Globus pallidus (tissue), 1 donor: ENCODE measurements at places on chromosomes 7 and 10.

DNA sequence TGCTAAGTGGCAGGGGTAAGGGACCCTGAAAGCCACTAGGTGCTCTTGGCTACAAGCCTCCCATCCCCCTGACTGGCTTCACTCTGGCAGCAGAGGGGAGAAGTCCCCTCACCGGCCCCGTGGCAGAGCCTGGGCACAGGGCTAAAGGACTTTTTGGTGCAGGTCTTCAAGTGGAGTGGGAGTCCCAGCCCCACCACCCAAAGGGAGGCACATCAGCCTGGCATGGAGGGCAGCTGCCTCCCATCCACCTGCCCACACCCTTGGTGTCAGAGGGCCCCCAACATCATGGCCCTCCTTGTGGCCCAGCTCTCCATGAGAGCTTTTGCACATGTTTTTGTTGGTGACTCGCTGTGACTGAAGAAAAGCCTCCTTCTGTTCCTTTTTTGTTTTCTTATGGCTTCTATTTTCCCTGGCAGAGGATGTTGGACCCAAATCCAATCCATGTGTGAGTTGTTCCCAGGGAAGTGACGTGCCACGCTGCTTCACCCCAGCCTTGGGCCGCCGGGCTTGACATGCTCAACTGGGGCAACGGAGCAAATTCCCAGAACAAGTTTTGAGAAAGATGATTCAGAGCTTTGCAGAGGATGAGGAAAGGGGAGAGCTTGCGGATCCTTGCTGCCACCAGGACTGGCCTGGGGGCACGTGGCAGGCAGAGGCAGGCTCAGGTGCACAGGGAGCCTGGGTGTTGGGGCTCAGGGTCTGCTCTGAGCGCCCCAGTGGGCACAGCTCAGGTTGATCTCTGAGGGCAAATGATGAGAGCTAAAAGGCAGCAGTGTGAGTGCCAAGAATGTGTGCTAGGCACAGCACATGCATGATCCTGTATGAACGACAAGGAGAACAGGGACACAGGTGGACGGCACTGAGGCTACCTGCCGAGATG is 1.9 kb upstream of the AEBP1 start:
- DNase-seq: no peak

DNA sequence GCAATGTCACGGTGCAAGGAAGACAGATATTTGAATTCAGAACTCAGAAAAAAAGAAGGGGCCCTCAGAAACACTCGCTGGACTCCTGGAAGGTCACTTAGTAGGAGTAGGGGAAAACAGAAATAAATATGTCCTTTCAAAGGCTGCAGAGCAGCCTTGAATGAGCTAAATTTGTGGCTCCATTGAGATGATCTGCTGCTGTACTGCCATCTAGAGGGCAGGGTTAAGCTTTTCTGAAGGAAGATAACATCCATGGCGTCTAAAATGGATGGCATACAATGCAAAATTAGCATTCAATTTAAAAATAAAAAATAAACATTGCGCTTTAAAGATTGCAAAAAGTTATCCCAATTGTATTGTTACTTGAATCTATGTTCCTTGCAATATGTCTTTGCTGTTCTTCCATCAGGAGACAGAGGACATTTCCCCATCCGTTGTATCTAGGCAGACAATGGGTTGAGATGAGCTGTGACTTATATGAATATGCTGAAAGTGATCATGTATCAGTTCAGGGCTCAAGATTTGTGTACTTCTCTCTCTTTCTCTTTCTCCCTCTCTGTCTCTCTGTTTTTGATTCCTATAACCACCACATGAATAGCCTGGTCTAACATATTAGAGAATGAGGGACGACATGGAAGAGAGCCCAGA is 642.2 kb downstream of the SH2D4B start:
- peak; percentile 15 for DNase-seq

- DNase-seq: peak; percentile 66
These were observed 38.6 kb upstream of the SH2D4B start for GRCh38 chr10:80498833-80499741.

DNA sequence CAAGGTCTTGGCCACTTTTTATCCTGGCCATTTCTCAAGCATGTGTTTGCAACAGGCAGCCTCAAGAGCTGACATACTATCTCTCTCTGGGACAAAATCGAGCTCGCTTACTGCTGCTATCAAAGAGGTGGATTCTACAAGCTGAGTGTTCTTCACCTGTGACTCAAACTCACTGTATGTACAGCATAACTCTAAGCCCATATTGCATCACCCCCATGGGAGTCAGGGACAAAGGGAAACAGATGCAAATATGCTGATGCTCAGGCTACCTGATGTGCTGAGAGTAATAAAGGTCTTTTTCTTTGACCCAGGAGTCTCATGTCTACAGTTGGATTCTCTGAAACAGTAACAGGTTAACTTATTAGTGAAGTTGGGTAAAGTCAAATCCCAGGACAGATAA is 45.2 kb downstream of the PCLO start:
- no peak for DNase-seq

DNA sequence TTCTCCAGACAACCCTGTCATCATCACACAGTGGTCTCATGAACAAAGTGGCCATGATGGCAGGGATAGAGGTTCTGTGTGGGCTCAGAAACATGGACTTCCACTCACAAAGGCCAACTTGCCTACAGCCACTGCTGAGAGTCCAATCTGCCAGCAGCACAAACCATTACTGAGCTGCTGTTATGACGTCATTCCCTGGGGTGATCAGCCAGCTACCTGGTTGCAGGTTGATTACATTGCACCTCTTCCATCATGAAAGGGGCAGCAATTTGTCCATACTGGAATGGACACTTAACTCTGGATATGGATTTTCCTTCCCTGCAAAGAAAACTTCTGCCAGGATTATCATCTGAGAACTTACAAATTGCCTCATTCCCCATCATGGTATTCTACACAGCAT is 1275.9 kb downstream of the TYW1 start:
- no peak for DNase-seq

DNA sequence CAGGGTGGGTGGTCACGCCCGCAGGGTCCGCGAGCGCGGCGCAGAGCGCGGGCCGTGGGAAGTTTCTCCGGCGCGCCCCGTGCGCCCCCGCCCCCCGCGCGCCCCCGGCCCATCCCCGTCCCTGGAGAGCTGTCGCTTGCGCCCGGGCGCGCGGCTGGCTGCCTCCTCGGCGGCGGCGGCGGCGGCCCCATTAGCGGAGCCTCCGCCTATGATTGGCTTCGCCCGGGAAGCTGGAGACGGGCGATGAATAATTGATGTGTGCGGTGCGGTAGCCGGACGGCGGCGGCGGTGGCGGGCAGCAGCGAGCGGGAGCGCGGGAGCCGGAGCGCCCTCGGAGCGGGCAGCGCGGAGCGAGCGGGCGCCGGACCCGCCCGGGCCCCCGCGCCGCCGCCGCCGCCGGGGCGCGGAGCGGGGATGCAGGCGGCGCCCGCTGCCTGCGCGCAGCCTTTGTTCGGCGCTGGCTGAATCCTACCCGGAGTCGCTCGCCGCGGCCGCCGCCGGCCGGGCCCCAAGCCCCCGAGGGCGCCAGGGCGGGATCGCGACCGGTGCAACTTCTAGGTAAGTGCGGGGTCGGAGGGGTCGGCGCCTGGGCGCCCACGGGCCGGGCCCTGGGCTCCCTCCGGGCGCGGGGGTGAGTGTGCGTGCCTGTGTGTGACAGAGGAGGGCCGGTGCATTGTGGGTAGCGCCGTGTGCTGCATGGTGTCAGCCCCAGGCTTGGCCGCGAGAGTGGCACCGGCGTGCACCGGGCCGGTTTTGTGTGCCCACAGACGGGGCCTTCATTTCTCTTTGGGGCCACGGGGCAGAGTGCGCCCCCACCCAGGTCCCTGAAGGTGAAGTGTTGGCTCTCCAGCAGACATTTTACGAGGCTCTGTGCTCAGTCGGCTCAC is 103.8 kb upstream of the PPIF start:
- DNase-seq: peak; percentile 75

GRCh38 chr7:80548840-80549530 is 37.1 kb upstream of the GNAT3 start:
- DNase-seq: no peak

- DNase-seq: no peak
These were observed 54.5 kb upstream of the OPALIN start for GRCh38 chr10:96413151-96413787.
